ENCODE measurements at places on chromosomes 1 and 21.

- peak; percentile 37 for DNase-seq
These were observed 499.6 kb downstream of the MRPL39 start for GRCh38 chr21:25107708-25108107.

- DNase-seq, result peak; percentile 92
These were observed 481.1 kb upstream of the USP24 start for GRCh38 chr1:55696181-55696754.

DNA sequence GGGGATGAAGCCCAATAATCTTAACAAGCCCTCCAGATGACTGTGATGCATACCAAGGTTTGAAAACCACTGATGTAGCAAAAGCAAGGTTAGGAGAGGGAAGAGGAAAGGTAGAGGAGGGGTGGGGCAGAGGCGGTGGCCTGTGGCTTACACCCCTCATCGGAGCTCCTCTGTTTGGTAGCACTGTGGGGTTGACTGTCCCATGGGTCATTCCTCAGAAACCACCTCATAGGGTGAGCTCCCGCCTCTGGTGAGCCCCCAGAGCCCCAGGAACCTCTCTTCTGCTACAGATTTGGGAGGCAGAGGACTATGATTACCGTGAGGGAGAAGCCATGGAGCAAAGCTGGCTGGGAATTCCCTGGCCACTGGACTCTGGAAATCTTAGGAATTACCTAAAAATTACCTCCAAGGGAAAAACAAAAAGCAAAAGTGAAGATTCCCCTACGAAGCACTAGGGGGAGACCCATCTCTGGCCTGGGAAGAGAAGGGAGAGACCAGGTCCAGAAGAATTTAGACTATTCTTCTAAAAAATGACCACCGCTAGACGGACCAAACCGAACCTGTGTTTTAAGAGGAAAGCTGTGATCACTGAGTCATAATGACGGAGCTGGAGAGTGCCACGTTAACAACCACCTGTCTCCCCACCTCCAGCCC is 1.5 kb upstream of the RASSF5 start:
- peak; percentile 37 for DNase-seq

- DNase-seq, result peak; percentile 16
These were observed 888 bp upstream of the SNRPE start for GRCh38 chr1:203860396-203861025.

GRCh38 chr1:147618771-147619170 is 51.6 kb downstream of the ACP6 start:
- no peak for DNase-seq

GRCh38 chr1:198606020-198606438 is 32.8 kb upstream of the PTPRC start:
- no peak for DNase-seq

DNA sequence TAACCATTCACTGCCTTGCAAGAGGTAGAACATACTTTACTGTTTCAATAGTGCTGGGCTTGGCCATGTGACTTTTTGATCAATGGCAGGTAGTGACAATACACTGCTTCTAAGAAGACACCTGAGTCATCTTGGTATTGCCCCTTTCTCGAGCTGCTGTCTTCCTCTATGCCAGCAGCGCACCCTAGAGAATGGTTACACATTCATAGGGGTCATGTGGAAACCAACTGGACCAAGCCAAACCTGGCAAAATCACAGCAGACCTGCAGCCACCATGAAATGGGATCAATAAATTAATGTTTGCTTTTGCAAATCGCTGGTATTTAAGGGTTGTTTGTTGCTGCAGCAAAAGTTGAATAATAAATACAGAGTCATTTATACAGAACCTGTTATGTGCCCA is 122.3 kb downstream of the GRIK1 start:
- no peak for DNase-seq

DNA sequence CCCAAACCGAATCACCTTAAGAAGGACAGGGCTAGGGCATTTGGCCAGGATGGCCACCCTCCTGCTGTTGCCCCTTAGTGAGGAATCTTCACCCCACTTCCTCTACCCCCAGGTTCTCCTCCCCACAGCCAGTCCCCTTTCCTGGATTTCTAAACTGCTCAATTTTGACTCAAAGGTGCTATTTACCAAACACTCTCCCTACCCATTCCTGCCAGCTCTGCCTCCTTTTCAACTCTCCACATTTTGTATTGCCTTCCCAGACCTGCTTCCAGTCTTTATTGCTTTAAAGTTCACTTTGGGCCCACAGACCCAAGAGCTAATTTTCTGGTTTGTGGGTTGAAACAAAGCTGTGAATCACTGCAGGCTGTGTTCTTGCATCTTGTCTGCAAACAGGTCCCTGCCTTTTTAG is 3.6 kb downstream of the BTG2 start:
- DNase-seq, result no peak

DNA sequence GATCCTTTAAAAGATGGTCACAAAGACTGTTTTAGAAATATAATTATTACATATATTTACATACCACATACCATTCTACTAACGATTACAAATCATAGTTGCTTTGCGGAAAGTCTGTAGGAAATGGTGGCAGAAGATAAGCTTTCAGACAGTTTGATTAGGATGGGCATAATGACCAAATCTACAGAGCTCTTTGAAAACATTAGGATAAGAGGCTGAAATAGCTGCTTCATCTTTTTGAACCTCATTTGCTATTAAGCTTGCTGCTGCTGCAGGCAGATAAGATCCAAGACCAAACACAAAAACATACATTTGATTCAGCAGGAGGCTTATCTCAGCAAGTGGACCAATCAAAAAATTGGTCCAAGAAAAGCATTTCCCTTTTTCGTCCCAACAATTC is 47.1 kb downstream of the DDAH1 start:
- DNase-seq, result no peak
